ENCODE measurements at places on chromosomes 7 and 10.

- DNase-seq, result no peak
Observed at GRCh38 chr7:107744345-107744750, 406 bp downstream of the CBLL1 start.

DNA sequence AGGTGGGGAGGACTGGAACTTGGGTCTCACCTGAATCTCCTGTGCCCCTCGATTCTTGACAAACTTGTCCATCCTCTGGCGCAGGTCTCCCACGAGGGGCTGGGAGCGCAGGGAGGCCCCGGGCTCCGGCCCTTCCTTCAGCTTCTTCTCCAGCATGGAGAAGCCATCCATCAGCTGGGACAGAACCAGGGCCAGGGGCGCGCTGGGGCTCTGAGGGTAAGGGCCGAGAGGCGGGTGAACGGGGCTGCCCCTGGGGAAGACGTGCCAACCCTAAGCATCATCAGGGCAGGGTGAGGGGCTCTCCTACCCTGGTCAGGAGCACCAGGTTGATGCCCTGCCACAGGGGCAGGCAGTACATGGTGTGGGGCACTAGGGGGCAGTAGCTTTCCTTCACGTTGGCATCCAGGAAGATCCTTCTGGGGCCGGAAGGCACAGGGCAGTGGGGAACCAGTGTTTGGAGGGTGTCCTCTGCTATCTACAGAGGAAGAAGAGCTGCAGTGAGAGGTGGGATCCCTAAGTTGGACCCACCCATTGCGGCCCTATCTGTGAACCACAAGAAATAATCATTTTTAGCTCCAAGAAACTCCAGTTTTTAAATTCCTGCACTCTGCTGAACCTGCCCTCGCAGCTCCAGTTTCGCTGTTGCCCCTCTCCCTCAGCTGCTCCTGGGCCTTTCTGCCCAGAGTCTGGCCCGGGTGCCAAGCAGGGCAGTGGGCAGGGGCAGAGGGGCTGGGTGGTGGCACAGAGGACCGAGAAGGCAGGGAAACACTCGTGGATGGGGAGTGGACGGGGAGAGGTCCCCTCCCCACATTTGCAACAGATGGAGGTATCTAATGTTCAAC is 10.8 kb upstream of the PYROXD2 start:
- DNase-seq, result peak; percentile 37

GRCh38 chr7:129093867-129094456 is 39.1 kb upstream of the TNPO3 start:
- DNase-seq, result no peak

GRCh38 chr7:144824360-144824759 is 11.5 kb downstream of the TPK1 start:
- DNase-seq, result peak; percentile 94

- no peak for DNase-seq
Observed at GRCh38 chr10:11264296-11265048, 246.8 kb downstream of the CELF2 start.

- no peak for DNase-seq
Observed at GRCh38 chr10:14550471-14550981, 219.8 kb upstream of the FRMD4A start.

GRCh38 chr7:133108023-133108422 is 26.1 kb upstream of the CHCHD3 start:
- no peak for DNase-seq

DNA sequence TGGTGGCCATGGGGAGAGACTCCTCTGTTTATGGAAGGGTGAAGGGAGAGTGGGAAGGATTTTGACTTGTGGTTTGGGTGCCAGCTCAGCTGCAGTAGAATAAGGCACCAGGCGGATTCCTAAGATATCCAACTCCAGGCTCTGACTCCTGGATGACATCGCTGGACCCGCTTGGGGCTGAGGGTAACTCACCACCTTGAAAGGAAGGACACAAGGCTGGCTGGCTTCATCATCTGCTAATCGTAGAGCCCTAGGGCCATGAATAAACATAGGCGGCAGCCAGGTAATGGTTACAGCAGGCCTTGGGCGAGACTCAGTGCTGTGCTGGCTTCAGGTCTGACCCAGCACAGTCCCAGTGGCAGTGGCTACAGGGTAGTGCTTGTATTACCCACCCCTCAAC is 16.7 kb upstream of the LIPK start:
- DNase-seq, result no peak

- no peak for DNase-seq
Observed at GRCh38 chr10:13308096-13308495, 8.2 kb upstream of the PHYH start.

DNA sequence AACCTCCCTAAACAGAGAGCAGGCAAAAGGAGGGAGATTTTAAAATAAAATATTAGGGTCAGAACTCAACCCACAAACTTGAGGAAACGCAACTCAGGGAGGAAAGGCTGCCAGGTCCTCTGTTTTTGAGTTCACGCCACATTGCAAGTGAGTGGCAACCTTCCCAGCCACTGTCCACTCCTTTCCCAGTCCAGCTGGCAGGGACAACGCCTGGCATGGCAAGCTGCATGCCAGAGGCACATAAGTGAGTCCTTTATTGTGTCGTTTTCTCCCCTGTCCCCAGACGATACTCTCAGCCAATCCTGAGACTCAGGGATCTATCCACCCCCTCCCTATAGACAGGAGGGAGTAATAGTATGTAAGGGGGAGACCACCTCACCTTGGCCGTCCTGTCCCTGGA is 22.4 kb downstream of the FBXW4 start:
- no peak for DNase-seq

GRCh38 chr10:82910301-82910700 is 1035.3 kb downstream of the NRG3 start:
- DNase-seq, result no peak

DNA sequence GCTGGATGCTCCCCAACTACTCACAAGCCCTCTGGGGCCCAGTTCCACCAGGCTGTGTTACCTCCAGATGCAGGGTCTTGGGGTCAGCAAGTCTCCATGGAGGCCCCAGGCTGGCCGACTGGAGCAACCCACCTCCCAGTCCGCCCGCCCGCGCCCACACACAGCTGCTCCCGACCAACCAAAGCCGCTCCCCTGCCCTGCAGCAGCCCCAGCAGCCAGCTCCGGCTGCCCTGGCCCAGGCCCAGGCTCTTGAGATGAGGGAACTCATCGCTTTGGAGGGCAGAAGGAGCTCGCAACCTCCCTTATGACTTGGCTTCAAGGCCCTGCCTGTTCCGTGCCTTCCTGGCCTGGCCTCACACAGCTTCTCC is 47.2 kb downstream of the LRRC20 start:
- DNase-seq, result no peak

DNA sequence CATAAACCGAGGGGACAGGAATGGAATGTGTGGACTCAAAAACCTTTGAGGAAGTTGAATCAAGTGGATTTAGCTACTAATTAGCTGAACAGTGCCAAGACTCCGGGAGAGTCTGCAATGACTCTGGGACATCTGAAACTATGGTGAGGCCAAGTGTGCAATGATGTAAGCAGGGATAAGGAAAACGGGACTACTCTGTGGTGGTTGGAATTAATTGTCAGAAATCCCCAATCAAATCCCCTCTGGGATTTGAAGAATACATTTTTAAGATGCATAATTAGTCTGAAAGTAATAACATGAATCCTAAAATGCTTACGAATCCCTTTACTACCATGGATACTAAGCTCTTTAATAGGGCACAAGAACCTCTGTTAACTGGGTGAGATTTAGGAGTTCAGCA is 602.8 kb downstream of the NRG3 start:
- no peak for DNase-seq

GRCh38 chr10:78049851-78050250 is 16.2 kb downstream of the RPS24 start:
- DNase-seq, result no peak

All from RCC 7860 (cell line).